ENCODE measurements at places on chromosomes 1 and 21.

DNA sequence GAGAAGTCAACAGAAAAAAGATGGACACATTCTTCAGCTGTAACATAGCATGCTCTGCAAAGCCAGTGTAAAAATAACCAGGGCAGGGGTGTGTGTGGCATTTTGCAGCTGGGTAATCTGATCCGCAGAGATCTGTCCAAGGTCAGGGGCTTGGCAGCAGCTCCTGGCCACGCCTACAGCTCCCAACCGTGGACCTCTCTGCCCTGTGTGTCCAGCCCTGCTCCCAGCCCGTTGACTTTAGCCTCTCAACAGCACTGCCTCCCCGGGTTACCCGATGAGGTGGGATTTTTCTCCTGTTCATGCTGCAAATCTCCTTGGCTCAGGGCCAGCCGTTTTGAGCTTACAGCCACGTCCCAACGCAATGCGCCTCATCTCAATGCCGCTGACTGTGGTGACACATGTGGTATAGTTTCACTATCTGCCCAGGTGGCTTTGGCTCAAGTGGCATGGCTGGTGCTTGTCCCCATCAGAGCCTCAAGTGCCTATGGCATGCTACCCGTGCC, 68.1 kb downstream of the VWA5B1 start:
- DNase-seq: no peak

GRCh38 chr1:232474826-232475225, 155.1 kb downstream of the SIPA1L2 start:
- DNase-seq: no peak

DNA sequence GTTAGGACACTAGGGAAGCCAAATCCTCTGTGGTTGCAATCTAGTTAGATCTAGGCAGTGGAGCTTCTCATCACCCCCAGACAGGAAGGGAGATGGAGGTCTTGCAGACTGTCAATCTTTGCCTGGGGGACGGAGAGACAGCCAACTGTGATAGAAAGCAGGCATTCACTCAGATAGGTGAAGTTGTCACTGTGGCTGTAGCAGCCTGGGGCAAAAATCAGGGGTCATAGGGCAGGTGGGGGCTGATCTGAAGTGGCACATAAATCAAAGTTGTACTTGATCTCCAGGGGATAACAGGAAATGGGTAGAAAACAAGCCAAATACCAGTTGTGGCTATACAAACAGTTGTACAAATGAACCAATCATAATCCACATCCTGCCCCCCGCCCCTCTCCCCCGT, 620.9 kb upstream of the USP24 start:
- no peak for DNase-seq

- DNase-seq: no peak
Observed at GRCh38 chr1:16266411-16267118, 29.6 kb upstream of the CPLANE2 start.

GRCh38 chr1:151760597-151761385, 2.5 kb downstream of the MRPL9 start:
- DNase-seq: no peak

DNA sequence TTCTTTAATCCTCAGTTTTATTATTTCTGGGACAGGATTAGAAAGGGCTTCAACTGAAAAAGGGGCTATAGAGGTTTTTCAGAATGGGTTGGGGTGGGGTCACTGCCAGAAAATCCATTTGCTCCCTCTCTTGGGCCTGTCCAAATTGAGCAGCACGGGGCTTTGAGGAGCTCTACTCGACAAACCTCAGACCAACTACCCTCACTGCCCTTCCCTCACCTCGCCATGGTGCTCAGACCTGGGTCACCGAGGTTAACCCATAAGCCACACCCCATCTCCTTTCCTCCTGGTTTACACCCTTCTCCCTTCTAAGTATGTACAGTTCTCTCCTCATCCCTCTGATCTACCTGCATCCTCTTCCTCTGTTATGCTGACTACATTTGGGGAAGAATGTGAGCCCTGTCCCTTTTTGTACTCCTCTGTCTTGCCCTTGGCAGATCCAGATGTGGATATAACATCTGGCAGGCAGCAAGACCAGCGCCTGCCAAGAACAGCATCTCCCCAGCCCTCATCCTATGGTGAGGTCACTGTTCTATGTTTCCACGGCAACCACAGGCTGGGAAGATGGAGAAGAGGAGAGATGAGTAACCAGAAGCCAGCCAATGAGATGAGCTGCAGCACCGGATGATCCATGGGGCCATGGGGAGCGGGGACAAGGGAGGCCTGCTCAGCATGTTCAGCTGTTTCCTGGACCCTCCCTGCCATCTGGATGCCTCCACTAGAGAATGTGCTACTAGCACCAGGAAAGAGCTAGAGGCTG, 3.7 kb upstream of the FABP3 start:
- no peak for DNase-seq

DNA sequence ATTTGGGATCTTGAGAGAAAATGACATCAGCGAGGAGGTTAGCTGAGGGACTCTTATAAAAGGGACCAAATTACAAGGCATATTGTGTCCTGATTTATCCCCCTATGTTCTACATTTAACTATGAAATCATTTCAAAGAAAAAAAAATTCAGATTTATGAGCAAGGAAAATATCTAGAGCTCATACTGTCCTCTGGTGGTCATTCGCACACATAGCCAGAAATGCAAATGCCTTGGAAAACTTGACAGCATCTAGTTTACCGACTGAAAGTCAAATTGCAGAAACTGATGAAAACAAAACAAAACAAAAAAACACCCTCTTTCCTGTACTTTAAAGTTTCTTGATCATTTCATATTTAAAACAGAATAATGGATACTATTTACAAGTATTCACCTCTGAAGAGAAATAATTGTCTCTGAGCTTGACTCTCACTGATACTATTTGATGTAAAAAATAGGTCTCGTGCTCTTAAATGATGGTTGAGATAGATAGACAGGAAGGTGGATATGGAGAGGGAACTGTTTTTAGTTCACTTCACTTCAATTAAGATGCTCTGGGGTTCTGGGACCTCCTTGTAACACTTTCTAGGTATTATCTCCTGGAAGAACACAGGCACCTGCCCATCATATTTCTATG, 253.8 kb downstream of the PCP4 start:
- DNase-seq: no peak
